ENCODE measurements at places on chromosomes 3 and 15.
A peak's percentile ranks its signal among the peaks of the same experiment; 100 is the strongest.

DNA sequence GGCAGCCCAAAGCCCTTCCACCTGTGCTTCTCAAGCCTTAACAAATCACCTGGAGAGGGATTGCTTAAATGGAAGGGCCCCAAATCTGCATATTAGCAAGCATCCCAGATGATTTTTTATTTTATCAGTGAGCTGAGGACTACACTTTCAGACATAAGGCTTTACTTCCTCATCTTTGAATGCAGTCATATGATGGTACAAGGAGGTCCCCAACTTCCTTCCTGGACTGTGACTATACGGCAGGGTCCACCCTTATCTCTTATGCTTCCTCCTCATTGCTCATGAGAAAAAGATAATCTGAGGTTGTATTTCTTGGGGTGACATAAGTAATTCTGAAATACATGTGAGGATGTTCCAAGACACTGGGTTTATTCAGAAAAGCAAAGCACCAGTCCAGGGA, 13.7 kb upstream of the HEG1 start:
- DNase-seq, result no peak

DNA sequence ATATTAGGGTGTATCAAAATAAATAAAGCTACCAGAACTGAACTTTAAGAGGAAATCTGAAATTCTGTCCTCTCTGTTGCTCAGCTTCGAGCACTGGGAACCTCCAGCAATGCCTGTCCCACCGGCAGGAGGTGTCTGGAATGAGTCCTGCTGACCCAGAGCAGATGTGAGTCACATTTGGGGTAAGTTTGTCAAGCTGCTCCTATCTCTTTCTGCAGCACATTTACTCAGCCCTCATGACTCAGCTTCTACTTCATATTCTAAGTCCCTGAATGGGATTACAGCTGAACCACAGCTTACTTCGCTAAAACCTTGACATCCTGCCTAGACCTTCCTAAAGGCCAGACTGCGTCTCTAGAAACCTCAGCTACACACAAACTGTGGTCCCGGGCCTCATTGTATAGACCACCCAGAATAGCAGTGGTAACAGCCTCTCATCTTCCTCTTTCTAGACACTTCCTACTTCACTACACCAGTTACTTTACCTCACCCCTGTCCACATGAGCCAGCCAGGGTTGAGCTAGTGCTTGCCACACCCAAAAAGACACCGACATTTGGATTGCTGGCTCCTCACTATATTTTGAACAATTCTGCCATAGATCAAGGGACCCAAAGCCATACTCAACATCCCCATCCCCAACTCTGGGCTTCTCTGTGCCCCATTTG, 109.6 kb upstream of the TMCO5A start:
- DNase-seq, result no peak

- DNase-seq, result no peak
Measured at GRCh38 chr15:24848050-24848449, 106.7 kb upstream of the SNRPN start.

DNA sequence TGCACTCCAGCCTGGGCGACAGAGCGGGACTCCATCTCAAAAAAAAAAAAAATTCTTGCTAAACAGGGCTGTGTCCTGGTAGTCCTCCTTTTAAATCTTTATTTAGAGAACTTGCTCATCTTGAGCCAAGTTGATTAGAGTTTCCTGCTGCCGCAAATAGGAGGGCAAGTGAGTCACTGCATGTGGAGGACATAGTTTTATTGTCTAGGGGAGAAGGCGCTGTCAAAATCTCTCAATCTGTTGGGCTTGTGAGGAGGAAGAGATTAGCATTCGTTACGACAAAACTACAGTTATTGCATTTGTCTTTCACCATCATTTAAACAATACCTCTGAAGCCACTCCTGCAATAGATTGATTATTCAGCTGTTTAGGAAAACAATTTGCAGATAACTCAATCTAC, 11.5 kb downstream of the MUC4 start:
- DNase-seq, result no peak

DNA sequence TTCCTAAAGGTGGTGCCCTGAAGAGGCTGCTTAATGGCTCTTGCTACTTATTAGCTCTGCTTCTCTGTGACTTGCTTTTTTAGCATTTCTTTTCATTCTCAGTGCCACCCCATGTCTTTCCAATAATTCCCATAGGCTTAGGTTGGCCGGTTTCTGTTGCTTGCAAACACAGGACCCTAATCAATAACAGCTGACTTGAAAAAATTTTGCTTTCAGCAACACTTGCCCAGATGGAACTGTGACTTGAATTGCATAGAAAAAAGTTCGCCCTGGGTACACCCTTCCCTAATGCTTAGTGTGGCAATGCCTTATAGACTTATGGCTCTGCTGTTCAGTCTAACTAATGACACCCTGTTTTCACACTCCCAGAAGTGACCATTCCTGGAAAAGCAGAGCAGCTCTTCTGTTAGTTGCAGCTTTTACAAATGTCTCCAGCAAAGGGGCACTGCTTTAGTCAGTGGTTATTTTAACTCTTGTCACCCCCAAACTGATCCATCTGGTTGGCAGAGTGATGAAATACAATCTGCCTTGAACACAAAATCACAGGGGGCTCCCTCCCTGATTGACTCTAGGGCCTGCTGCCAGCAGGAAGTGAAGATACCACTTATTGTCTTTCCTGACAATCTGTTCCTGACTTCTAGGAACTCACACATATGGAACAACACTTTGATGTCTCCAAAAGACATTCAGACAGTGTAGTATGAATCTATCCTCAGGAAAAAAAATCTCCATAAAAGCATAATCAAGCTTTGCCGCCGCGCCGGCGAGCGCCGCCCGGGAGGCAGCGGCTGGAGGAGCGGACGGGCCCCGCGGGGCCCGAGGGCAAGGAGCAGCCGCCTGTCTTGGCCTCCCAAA, 9.7 kb upstream of the SLMAP start:
- no peak for DNase-seq

DNA sequence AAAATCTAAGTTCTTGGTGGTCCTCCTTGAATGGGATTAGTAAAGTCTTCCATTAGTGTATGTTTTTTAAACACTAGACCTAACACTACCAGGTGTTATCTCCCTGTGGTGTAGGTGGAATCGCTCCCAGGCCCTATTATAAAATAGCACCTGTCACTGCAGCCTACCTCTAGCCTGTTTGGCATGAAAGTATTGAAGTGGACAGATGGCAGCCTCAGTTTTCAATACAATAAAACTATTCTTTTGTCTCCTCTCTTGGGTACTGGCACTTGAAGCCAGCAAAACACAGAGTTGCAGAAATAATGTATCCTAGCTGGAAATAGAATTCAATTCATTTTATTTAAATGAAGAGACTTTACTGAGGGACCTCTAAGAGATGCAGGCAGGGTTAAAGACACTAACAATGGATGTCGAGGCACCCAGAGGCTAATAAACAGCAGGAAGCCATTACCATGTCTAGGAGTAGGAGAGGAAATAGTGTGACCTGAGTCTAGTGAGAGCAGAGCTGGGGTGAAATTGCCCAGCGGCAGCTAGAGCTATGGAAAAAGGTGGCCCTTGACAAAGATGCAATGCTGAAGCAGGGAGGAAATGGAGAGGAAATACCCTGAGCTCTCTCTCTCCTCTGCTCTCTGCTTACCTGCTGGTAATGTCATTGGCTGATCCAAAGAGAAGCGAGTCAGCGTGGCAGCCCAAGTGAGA, 49.1 kb upstream of the TMEM158 start:
- DNase-seq, result no peak

GRCh38 chr3:133815386-133815785, 9.8 kb downstream of the SRPRB start:
- DNase-seq, result no peak

DNA sequence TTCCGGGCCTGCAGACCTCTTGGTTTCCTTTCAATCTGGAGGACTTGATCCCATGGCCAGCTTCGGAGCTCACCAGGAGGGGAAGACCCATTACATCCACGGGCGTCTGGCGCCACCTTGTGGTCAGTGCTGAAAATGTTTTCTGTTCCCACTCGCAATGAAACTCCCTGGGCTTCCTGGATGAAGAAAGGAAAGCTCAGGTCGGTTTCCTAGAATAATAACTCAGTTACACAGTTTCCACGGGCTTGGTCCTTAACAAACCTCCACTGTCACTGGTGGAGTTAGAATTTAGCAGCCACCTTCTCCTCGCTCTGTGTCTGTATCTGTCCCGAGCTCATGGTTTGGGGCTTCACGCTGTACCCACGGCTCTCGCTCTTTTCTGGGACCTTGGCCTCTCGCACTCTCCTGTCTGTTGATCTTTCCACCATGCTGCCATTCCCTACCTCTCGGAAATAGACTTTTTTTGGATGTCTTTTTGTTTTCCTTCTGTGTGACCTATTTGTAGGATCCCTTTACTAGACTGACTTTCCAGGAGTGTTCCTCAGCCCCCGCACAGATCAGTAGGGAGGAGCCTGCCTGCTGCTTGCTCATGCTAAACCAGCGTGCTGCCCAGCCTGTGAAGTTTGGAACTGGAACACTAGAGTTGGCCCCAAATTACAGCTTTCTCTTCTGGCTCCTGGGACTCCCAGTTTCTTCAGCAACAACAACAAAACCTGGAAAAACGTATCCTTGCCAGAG, 56.3 kb downstream of the IL20RB start:
- DNase-seq, result peak; percentile 79
